ENCODE measurements at places on chromosomes 5 and 9.

DNA sequence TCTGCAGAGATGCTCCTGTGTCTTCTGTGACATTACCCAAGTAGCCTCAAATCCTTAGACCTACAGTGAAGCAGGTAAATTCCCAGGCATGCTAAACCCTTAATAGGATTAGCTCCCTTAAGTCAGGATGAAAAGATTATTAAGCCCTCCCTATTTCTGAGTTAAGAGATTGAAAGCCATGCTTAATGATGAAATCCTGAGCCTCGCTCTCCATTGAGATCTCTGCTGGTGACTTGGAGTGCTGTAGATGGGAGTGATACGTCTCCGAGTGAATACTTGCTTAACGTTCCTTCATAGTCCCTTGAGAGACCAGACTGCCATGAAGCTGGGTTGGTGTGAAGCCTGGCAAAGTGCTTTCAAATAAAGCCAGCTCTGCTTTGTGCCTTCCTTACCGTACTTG is 34.2 kb downstream of the AOPEP start:
- no peak for DNase-seq

DNA sequence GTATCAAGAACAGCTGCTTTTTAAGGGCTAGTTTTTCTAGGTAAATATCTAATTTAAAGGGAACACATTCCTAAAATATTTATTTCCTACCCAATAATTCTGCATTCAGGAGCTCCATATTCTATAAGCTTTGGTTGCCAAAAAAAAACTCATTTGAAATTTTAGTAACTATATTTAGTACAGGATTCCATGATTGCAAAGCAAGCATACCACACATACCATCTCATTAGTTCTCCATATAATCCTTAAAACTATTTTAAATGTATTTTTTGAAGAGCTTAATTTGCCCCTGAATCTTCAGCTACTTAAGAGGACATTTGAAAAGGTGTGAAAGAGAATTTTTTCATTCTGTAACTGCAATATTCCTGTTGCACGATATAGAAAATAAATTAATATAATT is 877.0 kb downstream of the NR2F1-AS1 start:
- no peak for DNase-seq

DNA sequence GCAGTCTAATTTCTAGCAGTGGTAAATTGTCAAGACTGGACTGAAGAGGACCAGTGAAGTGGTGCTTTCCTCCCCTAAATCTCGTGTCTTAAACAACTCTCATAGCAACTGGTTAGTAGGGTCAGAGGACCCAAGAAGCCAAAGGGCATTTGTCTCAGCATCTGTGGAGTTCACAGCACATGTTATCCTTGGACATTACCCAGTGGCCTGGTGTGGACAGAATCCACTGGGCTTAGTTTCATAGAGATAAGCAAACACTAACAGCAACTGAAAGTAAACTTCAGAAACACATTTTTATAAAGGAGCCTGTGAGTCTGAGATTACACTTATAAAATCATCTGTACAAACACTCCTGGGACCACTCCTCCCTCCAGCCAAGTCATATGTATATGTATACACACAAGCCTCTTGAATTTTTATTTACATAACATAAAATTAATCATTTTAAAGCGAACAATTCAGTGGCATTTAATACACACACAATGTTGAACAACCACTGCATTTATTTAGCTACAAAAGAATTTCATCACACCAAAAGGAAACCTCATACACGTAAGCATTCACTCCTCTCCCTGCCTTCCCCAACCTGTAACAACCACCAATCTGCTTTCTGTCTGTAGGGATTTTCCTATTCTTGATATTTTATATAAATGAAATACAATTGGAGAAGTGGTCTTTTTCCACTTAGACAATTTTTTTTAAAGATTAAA is 457.8 kb downstream of the RASEF start:
- DNase-seq = no peak

DNA sequence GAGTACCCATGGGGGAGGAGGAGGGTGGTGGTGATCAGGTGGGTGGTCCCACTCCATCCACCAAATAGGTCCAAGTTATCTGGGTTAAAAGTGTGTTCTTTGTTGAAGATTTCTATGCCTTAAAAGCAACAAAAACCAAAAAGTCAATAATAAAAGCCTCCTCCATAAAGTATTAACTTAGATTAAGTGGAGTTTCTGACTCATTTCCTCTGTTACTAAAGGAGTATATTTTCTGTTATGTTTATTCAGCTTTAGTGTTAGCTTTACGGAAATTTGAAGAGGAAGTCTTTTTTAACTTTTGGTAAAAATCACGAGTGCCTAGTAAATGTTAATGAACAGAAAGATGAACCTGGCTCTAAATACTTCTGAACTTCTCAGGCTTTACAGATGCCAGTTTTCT is 17.8 kb downstream of the FBXO38 start:
- no peak for DNase-seq

- peak; percentile 68 for DNase-seq
Observed at GRCh38 chr5:151239237-151239861, 13.6 kb upstream of the GM2A start.

GRCh38 chr5:72108202-72109061 is 1.2 kb downstream of the MAP1B start:
- DNase-seq = no peak

- no peak for DNase-seq
Observed at GRCh38 chr9:12091865-12092527, 601.2 kb upstream of the TYRP1 start.

DNA sequence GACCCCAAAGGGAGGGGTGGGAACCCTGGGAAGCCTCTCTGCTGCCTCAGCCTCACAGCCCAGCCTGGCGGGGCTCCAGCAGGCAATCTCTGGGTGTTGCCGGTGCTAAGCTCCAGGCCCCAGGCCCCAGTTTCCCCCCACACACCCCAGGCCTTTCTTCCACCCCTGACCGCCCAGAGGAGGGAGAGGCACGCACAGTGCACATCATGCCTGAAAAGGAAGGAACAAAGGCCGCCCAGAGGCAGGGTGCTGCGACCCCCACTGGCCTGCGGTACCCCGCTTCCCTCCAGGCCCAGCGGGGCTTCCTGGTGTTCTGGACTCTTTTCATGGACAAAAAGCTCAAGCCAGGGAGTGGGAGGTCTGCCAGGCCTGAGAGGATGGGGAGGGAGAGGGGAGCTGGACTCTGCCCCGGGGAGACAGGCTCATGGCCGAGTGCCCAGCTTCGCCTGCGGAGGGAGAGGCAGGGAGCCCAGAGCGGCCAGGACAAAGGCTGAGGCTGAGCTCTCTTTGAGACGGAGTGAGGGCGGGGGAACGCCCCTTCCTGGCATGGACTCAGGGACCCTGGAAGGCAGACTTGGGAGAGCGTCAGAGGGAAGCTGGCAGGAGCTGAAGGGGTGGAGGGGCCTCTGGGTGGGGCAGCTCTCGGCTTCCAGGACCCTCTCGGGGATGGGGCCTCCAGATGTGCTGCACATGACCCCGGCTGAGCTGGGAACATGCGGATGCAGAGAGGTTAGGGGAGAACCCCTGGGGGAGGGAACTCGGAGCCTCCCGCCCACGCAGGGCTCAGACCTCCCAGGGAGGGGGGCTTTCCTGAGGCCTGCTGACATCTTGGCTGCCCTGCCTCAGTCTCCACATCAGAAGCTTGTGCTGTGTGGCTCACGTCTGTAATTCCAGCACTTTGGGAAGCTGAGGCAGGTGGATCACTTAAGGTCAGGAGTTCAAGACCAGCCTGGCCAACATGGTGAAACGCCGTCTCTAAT is 1.8 kb upstream of the ENTPD2 start:
- no peak for DNase-seq

- no peak for DNase-seq
Observed at GRCh38 chr9:124760719-124761118, 10.4 kb downstream of the NR6A1 start.

DNA sequence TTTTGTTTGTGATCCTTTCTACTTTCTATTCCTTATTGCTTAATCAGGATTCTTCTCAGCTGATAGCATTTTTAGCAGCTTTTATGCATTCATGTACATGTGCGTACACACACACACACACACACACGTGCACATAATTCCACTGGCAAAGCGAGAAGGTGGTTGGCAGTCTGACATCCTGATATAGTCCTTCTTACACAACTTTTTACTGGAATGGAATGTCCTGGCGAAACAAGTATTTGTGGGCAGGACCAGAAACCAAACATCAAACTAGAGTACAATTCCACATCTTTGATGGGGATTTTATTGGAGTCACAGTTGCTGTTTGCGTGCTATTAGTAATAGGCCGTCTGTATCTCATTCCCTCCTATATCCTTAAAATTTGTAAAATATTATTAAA is 356.5 kb downstream of the CCDC171 start:
- no peak for DNase-seq

DNA sequence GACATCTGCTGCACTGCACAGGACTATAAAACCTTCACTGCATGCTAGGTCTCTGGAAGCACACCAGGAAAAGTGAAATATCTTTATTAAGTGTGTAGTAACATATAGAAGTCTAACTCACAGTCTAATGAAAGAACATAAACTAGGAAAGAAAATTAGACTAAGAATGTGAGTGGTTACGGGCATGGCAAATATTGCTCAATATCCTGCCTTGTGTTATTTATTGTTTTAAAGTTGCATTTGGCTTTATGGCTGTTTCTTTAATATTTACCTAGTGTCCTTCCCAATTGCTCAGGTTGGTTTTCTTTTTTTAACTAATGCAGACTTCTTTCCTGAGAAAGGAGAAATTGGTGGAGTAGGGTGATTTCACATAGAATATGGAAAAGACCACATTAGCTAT is 342.4 kb downstream of the KIAA0825 start:
- no peak for DNase-seq

DNA sequence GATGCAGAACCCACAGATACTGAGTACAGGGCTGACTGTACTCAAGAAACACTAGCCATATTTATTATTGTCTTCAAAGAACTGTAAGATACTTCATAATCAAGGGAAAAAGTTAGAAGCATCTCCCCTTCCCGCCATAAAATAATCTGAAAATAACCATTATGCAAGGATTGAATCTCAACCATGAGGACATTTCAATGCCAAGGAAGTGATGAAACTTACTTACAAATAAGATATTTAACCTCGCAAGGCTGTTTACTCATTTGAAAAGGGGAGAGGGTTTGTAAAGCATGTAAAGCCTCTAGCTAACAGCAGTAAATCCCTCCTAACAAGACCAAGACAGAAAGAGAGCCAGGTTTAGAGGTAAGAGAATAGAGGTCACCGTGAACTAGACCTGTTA is 6.3 kb downstream of the MYO10 start:
- no peak for DNase-seq

DNA sequence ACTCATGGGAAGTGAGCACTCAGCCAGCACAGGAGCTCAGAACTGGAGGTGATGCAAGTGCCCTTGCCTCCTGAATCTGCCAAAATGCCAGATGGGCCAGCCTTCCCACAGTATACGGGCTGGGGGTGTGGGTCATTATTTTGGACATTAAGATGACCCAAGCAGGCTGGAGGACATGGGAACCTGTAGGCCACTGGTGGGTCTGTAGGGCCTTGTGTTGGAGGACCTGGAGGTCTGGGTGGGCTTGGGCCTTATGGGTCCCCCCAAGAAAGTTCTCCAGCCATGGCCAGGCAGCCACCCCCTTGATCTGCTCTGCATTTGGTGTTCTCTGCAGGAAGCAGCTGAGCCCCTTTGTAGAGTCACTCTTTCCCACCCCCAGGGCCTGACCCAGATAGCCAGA is 71.0 kb upstream of the ANGPTL2 start:
- no peak for DNase-seq

DNA sequence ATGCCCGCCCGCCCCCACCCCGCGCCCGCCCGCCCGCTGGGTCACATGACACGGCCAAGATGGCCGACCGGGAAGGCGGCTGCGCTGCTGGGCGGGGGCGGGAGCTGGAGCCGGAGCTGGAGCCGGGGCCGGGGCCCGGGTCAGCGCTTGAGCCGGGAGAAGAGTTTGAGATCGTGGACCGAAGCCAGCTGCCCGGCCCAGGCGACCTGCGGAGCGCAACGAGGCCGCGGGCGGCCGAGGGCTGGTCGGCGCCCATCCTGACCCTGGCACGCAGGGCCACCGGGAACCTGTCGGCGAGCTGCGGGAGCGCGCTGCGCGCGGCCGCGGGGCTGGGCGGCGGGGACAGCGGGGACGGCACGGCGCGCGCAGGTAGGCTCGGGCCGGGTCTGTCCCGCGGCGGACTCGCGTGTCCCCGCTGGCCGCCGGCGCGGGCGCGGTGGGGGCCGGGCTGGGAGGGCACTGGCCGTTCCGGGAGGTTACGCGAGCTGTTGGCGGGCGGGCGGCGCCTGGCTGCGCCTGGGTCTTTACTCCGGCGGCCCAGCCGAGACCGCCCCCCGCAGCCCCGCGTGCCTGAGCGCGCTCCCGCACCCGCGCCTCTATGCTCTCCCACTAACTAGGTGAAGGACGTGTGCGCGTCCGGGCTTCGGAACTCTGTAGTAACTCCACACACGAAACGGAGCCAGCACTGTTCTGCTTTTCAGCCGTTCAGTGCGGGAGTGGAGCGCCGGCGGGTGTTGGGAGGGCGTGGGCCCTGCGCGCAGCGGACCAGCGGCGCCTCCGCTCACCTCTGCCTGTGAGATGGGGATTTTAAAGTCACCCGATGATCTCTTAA is at the start of gene RUFY1:
Gene RUFY1, plus strand, starts transcription at position 44 of the 832 bp plus-strand sequence. Its CDS starts 16 bp downstream, at position 60.
- DNase-seq = peak; percentile 81

GRCh38 chr5:67015541-67016191 is 180.9 kb downstream of the CD180 start:
- no peak for DNase-seq

DNA sequence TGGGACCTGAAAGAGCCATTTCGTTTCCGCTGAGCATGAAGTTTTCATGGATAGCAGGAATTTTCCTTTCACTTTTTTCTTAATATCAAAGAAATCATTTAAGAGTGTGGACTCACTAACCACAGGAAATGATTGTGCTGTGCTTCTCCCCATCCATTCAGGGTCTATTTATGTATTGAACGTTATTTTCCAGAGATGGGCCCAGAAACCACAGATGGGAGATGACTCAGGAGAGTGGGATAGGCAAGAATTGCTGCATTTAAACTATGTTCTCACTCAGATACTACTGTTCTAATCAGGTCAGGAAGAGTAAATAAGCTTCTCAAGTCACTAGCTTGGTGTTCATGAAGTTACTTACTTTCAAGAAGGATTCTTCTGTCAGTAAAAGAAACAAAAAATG is 763.8 kb downstream of the DTWD2 start:
- no peak for DNase-seq

GRCh38 chr5:132883261-132883834 is 9.9 kb downstream of the LEAP2 start:
- peak; percentile 57 for DNase-seq

- DNase-seq = no peak
Observed at GRCh38 chr5:158265931-158266700, 407.2 kb upstream of the CLINT1 start.
